Right ventricle myocardium inferior (tissue), 1 donor: ENCODE measurements at places on chromosomes 11 and 22. TPM values are rescaled to one million over a fixed set of nuclear protein-coding genes. Genes with fewer than 3 reads are reported as not detected.

The RIMBP3C gene
- not detected for total RNA-seq

The C11orf65 gene
- 0.43 TPM for total RNA-seq

The PDE3B gene
- 4.5 TPM for total RNA-seq

The OR51E2 gene
- 0.30 TPM for total RNA-seq

The GPHA2 gene
- total RNA-seq = not detected

The DDX25 gene
- not detected for total RNA-seq

The ANKRD49 gene
- total RNA-seq = 5.9 TPM

The DCHS1 gene
- total RNA-seq = 10.7 TPM
